Non-pigmented ciliary epithelial cell (primary cell): ENCODE measurements at places on chromosomes 7 and 10.
A peak's percentile ranks its signal among the peaks of the same experiment; 100 is the strongest.

DNA sequence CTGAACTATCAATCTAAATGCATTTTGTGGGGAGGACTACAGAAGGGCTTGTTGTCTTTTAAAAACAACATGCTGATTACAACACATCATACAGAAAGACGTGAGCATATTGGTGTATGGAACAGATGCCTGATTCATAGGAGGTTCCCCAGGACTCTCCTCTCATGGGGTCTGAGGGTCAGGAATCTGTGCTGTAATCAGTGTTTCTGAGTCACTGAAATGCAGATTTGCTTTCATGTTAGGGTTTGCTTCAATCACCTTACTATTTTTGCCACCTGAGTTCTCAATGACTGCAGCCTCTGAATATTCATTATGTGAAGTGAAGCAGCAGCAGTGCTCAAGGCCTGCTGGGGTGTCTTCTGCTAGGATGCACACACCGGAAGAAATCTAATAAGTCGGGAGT lies 550 bp upstream of the ANK3 start:
- DNase-seq: no peak

DNA sequence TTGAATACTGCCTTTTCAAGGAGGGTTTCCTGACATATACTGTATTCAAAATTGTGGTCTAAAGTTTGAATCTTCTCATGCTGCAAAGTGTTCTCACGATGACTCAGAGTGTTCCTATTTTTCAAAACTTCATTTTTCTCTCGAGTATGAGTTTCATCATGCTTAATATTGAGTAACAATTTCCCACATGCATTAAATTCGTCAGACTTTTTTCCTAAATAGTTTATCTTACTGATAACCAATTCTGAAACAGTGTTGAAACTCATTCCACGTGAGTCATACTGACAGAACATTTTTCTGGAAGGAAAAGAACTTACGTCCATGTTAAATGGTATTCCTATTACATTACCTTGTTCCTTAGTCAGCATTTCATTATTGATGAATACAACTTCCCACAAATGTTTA lies 44.1 kb downstream of the ZNF33B start:
- DNase-seq: peak; percentile 48

DNA sequence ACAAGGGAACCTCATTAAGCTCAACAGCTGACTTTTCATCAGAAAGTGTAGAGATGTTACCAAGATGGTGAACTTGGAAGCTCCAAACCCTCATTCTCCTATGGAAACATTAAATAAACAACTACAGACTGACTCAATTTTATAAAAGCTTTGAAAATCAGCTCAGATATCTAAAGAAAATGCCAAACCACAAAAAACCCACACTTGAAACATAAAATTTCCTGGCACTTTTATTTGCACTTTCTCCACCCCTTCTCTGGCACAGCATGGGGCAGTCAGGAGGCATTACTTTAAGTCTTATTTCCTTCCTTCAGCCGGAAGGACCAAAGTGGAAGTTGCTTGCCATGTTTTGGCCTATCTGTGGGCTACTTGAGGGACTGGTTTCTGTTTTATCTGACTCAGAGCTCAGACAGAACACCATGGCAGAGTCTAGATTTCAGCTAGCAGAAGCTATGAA lies 114.7 kb downstream of the ODAD2 start:
- DNase-seq: no peak

- no peak for DNase-seq
These were observed 22.4 kb upstream of the DMTF1 start for GRCh38 chr7:87129848-87130247.

DNA sequence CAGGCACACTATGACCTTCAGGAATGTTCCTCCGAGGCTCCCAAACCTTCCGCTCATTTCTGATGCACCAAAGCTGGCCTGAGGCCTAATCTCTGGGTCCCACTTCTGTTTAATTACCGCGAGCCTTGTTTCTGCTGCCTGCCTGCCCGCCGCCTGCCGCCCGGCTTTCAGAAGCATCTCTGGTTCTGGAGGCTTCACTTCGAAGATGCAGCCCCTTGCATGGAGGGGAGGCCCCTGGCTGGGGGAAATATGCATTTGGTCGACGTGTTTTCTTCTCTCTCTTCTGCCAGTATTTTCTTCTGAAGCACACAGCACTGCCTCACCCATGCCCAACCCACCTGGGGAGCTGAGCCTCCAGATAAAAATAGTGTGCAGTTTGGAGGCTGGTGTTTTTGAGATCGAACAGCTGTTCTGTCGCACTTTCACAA lies 166.9 kb downstream of the PAXIP1 start:
- DNase-seq: no peak

- no peak for DNase-seq
These were observed 301.9 kb upstream of the PRKCQ start for GRCh38 chr10:6881987-6882386.

GRCh38 chr7:142459551-142459963 lies 201.7 kb upstream of the PRSS58 start:
- peak; percentile 53 for DNase-seq

GRCh38 chr7:80273327-80273726 lies 138.7 kb downstream of the GNAI1 start:
- no peak for DNase-seq

GRCh38 chr7:131753620-131754222 lies 197.3 kb upstream of the PODXL start:
- no peak for DNase-seq

DNA sequence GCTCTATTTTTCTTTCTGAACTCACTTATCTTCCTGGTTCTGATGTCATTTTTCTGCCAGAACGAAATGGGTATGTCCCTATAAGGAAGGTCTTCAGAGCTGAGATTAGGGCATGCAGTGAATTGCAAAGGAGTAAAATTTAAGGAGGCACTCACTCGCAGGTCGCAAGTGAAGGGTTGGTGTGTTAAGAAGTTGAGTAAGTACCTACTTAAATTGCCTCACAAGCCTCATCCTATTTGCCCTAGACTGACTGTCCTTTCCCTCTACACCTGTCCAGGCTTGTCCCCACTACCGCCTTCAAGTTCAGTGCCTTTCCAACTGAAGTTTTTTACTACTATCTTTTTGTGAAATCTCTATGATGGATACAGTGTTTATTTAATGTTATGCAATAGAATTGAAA lies 191.5 kb downstream of the AHR start:
- DNase-seq: no peak

DNA sequence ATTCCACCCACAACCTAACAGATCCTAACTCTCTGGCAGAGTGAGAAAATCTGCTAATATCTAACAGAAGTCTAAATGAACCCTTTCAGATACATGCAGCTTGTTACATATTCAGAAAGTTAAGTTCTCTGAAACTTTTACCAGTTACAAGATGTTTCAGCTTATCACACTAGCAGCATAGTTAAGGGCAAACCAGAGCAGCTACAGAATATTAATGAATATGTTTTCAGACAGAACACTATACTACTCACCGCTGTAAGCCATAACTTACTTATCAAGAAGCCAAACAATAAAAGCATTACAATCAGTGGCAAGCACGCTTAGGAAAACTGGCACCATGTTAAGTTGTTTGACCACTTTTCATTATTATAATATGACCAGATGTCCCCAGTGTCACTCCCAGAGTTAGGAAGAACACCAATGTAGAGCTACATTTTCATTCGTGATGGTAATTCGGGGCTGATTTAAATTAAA lies 2.7 kb downstream of the ITGB1 start:
- no peak for DNase-seq

- DNase-seq: no peak
These were observed 177.3 kb upstream of the PPP2R2D start for GRCh38 chr10:131723297-131724168.

DNA sequence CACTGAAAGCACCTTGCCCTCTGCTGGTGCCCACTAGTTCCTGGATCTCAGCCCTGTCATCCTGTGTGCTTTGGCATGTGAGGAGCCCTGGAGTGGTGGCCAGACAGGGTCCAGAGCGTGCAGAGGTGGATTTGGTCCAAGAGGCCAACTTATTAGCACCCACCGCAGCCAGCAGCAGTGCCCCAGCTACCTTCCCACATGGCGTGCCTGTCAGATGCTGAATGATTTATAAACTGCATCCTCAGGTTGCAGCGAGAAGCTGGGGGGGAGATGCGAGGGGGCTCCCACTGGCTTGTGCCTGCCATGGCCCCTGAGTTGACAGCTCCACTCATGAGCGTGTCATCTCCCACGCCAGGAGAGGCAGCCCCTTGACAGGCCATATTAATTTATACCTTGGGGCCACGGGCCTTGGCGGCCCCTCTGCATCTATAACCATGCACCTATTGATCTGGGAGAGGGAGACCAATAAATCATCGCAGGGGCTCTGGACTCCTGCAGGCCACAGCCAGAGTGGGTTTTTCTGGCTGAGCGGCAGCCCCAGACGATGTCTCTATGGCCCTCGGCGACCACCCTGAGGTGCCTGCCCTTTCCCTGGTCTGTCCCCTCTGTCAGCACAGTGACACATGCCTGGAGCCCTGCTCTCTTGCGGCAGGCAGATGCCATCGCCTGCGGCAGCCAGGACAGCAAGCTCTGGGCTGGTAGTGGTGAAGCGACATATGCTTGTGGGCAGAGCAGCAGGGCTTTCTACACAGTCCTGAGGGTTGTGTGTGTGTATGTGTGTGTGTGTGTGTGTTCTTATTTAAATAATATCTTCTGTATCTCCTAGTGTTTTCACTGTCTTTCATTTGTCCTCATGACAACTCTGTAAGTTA lies 120.8 kb downstream of the CDH23 start:
- no peak for DNase-seq

GRCh38 chr7:37371755-37372154 lies 76.9 kb downstream of the ELMO1 start:
- DNase-seq: no peak

GRCh38 chr10:43815181-43815885 lies 166.7 kb upstream of the ZNF32 start:
- no peak for DNase-seq

DNA sequence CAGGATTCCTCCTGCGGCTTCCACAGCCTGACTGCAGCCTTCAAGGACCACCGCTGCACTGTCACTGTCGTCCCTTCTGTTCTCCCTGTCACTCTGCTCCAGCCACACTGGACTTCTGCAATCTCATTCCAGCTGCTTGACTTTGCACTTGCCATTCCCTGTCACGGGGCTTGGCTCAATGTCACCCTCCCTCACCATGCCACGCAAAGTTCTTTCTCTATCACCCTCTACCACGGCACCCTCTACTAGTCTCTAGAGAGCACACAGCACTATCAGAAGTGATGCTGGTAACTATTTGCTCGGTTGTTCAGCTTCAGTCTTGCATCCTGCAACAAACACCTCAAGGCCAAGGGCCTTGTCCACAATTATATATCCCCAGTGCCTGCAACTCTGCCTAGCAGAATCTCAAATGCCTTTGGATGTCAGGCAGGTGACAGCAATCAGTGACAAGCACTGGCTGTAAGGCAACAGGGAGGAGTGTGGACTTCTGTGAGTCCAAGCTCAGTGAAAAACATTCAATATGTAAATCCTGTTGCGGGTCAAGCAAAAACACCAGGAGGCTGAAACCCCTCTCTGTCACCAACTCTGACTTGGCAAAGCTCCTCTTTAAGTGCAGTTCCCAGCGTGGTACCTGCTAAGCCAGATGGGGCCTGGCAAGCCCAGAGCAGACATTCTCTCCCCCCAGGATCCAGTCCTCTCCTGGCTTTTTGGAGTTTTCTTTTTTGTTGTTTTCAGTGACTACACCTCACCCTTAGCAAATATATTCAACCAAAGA lies 259.9 kb downstream of the FGFR2 start:
- DNase-seq: no peak

- DNase-seq: no peak
These were observed 22.0 kb downstream of the UMAD1 start for GRCh38 chr7:7662527-7662926.

DNA sequence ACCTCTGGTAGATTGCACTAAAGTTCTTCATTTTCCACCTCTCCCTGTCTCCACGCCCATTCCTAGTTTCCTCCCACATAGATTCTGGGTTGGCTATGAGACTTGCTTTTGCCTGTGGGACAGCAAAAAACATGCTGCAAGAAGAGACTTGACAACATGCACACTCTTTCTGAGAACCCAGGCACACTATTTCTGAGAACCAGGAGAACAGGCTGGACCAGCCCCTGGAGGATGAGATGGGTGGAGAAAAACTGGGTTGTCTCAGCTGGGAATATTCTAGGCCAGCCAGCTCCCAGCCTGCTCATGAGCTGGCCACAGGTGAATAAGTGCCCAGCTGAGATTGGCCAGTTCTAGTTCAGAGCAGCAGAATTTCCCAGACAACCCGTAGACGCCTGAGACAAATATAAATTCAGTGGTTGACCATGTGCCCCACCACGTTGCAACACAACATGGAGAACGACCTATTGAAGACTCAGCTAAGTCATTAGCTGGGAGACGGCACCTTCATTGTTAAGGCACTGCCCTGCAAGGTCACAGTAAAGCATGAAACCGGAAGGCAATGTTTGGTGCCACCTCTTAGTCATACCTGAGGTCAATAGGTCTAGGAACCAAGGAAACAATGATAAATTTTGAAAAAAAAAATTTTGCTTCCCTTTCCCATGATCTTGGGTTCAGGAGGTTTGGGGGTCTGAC lies 92.7 kb upstream of the AKR1E2 start:
- no peak for DNase-seq

DNA sequence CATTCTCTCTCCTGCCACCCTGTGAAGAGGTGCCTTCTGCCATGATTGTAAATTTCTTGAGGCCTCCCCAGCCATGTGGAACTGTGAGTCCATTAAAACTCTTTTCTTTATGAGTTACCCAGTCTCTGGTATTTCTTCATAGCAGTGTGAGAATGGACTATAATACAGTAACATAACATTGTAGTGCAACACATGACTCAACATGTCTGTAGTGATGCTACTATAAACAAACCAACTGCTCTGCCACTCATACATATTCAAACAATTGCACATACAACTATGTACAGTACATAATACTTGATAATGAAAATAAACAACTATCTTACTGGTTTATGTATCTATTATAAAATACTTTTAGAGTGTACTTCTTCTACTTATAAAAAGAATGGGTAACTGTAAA lies 7.1 kb downstream of the ATOH7 start:
- no peak for DNase-seq

DNA sequence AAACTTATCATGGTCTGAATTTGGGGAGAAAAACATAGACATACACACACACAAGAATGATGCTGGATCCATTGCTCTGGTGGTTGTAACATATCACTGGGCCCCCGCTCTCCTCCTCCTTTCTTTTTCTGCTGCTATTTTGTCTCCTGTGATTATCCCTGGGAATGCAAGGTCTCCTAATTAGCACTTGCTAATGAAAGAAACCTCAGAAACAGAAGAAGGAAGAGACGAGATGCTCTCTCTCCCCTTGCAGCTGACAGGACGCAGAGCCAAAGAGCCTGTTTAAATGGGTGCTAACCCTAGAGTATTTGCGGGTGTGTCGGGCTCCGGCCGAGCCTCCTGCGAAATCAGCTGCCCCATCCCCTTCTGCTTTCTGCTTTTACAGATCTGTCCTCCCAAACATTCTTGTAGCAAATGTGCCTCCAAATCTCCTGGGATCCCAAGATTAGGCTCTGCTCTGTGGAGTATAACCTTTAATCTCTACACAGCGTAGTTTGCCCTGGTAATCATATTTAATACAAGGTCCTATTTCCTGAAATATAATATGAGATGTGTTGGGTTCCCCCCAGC lies 81.5 kb downstream of the FRMPD2 start:
- no peak for DNase-seq
